ENCODE measurements at places on chromosomes 16 and 17. TPM values are rescaled to one million over a fixed set of nuclear protein-coding genes. Genes with fewer than 3 reads are reported as not detected.

GRCh38 chr16:87345726-87346424 is 28.7 kb upstream of the C16orf95 start:
- DNase-seq = no peak

- peak; percentile 52 for DNase-seq
Observed at GRCh38 chr16:27217256-27217655, 13.9 kb downstream of the KDM8 start.

DNA sequence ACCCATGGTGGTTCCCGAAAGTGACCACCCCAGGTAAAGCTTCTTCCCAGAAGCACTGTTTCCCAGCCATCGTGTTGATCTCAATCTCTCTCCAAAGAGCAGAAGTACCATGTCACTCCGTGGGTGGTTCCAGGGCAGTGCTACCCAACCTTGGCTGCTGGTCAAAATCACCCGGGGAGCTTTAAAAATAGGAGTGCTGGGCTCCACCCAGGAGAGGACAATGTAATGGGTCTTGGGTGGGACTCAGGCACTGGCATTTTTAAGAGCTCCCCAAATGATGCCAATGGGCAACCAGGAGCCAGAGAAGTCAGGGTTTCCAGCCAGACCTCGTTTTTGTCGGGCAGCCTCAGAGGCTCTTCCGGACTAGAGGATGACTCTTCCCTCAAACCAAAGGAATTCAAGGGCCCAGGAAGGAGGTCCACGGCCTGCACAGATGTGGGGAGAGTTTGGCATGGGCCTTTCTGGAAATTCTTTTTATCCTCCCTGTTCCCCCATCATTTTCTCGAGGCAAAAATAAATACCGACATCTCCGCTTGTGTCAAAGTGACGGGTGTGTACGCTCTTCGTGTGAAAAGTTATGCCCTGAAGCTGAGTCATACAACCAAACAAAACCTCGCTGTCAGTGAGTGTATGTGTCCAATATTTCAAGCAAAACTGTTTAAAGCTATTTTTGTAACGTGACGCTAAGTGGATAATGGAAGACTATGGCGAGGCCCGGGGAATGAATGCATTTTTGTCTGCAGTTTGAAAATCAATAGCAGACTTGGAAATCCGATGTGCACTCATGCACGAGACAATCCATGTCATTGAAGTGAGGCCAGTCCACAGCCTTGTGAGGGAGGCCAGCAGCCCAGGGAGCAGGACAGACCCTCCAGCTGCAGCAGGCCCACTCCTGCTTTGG is 364.1 kb downstream of the FOXL1 start:
- peak; percentile 85 for DNase-seq

The GALR2 gene
- polyA plus RNA-seq = not detected

The TPSB2 gene
- polyA plus RNA-seq = 2.6 TPM

The KRTAP9-2 gene
- not detected for polyA plus RNA-seq

DNA sequence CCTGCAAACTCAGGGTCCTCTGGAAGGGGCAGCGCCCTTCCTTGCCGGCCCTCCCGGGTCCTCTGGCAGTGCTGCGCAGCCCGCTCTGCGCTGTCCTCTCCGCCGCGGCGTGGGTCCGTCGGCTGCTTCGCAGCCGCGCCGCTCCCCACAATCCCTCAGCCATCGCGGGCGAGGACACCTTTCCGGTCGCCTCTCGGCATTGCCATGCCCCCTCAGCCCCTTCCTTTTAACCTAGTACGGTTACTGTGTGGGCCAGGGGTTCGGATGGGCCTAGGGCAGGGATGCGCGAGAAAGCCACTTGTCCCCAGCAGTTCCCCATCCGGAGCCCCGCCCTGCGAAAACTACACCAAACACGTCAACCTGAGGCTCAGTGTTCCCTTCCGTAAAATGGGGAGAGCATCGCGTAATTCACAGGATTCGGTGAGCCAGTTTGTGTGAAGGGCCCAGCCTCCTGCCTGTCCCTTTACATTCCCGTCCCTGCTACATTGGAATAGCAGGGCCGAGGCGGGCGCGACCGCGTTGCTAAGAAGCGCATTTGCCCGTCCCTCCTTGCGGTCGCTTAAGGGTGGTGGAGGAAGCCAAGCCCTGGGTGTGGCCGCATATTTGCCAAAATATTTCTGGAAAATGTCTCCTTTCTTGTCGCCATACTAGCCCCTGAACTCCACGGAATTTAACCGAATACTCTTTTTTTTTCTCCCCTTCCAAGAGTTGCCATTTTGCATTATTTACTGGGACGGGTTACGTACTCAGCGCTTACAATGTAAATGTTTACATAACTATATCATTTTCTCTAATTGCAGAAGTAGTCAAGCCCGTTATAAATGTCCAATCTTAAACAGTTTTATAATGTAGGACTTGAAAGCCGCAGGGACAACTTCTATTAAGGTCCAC is 13.2 kb downstream of the COPZ2 start:
- DNase-seq = peak; percentile 70

The NT5M gene
- polyA plus RNA-seq = 6.7 TPM

The SLFN13 gene
- polyA plus RNA-seq = 3.2 TPM

- DNase-seq = no peak
Observed at GRCh38 chr17:14458724-14459123, 157.8 kb downstream of the HS3ST3B1 start.

DNA sequence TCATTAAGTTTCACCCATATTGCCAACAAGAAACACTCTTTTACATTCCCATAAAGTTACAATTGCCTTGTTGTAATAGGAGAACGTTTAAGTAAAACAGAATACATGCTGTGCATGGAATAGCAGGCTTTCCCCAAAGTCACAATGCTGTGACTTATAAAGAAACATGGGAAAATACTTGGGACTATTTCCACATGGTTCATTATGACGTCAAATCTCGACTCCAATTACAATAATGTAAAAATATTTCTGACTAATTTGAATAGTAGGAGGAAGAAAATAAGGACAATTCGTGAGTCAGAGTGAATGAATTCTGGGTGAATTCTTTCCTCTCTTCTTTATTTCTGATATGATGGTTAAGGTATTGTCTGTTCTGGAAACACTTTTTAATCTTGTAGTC is 52.8 kb downstream of the CDH11 start:
- DNase-seq = no peak
